ENCODE measurements at places on chromosomes 4 and X.

DNA sequence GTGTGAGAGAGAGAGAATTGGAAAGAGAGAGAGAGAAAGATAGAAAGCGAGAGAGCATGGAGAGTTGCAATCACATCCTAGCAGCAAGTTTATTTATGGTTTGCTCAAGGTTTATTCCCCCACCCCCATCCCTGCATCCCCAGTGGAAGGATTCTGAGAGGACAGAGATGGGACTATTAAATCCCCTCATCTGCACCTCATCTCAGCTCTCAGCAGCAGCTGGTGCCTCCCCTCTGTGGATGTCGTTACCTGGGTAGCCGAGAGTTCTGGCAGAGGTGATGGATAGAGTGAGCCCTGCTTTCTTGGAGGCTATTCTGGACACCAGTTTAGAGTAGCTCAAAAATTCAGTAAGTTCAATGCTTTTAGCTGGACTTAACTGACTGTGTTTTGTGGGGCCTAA, 132.0 kb upstream of the RAI2 start:
- no peak for ATAC-seq

GRCh38 chr4:120865985-120866384, 56.5 kb downstream of the PRDM5 start:
- ATAC-seq, result no peak

- ATAC-seq, result no peak
Observed at GRCh38 chrX:64977051-64977450, 801 bp upstream of the ZC4H2 start.

DNA sequence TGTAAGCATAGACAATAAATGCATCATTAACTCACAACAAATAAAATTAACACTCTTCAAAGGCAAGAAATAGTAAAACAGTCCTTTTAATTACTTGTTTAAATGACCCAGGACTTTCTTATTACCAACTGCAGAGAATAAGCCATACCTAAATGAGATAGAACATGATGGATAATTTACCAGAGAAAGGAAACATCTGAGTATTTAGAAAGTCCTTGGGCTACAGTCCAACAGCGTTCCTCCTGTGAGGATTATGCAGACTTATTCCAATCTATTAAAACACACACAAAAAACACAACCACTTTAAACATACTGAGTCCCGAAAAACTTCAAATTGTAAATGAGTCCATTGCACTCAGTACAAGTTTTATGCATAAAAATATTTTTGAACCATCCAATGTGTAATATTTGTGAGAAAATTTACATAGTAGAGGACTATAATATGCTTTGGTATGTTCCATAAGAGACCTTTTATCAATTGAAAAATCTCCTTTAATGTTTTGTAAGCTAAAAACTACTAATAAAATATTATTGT, 129.2 kb downstream of the NR3C2 start:
- no peak for ATAC-seq

DNA sequence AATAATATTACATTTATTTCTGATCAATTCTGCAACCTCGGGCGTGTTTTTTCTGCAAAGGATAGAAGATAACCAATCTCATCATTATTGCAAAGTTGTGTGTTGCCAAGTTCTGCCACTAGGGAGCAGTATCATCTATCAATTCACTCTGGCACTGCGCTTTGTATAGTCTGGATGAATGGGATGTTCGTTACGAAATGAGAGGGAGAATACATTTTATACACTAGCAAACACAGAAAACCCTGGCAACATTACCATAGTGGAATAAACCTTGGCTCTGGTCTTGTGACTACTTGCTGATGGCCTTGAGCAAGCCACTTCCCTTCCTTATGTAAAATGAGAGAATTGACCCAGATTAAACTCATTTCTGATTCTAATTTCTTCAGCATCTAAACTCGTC, 97.5 kb upstream of the ZNF518B start:
- ATAC-seq, result peak; percentile 55

DNA sequence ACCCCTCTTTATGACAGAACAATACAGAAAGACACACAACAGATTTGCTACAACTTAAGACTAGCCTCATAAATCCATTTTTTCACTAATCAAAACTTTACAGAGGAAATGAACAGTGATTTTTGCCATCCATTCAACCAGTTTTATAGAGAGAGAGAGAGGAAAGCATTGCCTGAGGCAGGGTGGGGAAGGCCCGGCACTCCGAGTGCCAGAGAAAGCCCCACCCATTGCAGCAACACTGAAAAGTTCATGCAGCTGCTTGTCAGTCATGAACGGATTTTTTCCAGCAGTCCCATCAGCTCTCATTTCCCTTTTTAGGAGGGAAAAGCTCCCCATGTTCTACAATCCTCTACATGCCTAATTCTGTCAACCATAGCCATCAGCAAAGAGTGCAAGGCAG, 236.9 kb downstream of the CHIC1 start:
- ATAC-seq, result no peak

GRCh38 chr4:186137196-186137794, 32.8 kb downstream of the FAM149A start:
- ATAC-seq, result no peak

Measured in stimulated activated memory B cell treated with anti-CD40 and anti-IgM and Interleukin-4, amounts not matched to agents 10 μg/mL and 1 μg/mL and 100 μg/mL, for 72 hours (primary cell).